ENCODE measurements at places on chromosomes 3 and 15. TPM values are rescaled to one million over a fixed set of nuclear protein-coding genes. Genes with fewer than 3 reads are reported as not detected.
A peak's percentile ranks its signal among the peaks of the same experiment; 100 is the strongest.

- DNase-seq, result no peak
- no peaks in the 10 kb centered on the region for H3K36me3 ChIP-seq
Measured at GRCh38 chr15:62569460-62570404, 404.6 kb upstream of the C2CD4B start.

GRCh38 chr3:156109989-156110388, 10.4 kb upstream of the KCNAB1 start:
- no peak overlapping the region for H3K4me3 ChIP-seq
- H3K27me3 ChIP-seq, result no peaks in the 10 kb centered on the region
- H3K27ac ChIP-seq, result no peak overlapping the region
- no peaks in the 10 kb centered on the region for H3K36me3 ChIP-seq

RHOV gene
- 0.31 TPM for polyA plus RNA-seq

DNA sequence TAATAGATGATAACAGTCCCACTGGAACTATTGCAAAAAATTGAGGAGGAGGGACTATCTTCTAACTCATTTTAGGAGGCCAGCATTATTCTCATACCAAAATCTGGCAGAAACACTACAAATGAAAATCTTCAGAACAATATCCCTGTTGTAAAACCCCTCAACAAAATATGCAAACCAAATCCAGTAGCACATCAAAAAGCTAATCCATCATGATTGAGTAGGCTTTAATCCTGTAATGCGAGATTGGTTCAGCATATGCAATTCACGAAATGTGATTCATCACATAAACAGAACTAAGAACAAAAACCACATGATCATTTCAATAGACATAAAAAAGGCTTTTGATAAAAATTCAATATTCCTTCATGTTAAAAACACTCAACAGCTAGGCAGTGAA, 23.9 kb upstream of the PLSCR2 start:
- no peak overlapping the region for H3K4me3 ChIP-seq
- no peaks in the 10 kb centered on the region for H3K36me3 ChIP-seq
- no peak for DNase-seq
- no peaks in the 10 kb centered on the region for H3K4me1 ChIP-seq
- no peak overlapping the region for H3K27ac ChIP-seq

SAMMSON gene
- polyA plus RNA-seq, result not detected

- no peaks in the 10 kb centered on the region for H3K4me1 ChIP-seq
- H3K27ac ChIP-seq, result no peak overlapping the region
- no peak overlapping the region for H3K4me3 ChIP-seq
- no peaks in the 10 kb centered on the region for H3K27me3 ChIP-seq
Measured at GRCh38 chr3:83438188-83438587, 1520.6 kb upstream of the CADM2 start.

- DNase-seq, result no peak
- H3K36me3 ChIP-seq, result no peaks in the 10 kb centered on the region
- no peak overlapping the region for H3K4me3 ChIP-seq
Measured at GRCh38 chr15:65732698-65733097, 59.4 kb downstream of the DENND4A start.

GRCh38 chr3:46677411-46677726, 16.1 kb downstream of the ALS2CL start:
- H3K27me3 ChIP-seq, result no peaks in the 10 kb centered on the region
- peaks cover 77% of the 10 kb centered on the region for H3K36me3 ChIP-seq
- H3K4me3 ChIP-seq, result no peak overlapping the region

- H3K36me3 ChIP-seq, result no peaks in the 10 kb centered on the region
- H3K4me1 ChIP-seq, result no peaks in the 10 kb centered on the region
- H3K27me3 ChIP-seq, result no peaks in the 10 kb centered on the region
- no peak overlapping the region for H3K27ac ChIP-seq
- no peak overlapping the region for H3K4me3 ChIP-seq
Measured at GRCh38 chr3:159593927-159594605, 394.6 kb upstream of the IL12A start.

DNA sequence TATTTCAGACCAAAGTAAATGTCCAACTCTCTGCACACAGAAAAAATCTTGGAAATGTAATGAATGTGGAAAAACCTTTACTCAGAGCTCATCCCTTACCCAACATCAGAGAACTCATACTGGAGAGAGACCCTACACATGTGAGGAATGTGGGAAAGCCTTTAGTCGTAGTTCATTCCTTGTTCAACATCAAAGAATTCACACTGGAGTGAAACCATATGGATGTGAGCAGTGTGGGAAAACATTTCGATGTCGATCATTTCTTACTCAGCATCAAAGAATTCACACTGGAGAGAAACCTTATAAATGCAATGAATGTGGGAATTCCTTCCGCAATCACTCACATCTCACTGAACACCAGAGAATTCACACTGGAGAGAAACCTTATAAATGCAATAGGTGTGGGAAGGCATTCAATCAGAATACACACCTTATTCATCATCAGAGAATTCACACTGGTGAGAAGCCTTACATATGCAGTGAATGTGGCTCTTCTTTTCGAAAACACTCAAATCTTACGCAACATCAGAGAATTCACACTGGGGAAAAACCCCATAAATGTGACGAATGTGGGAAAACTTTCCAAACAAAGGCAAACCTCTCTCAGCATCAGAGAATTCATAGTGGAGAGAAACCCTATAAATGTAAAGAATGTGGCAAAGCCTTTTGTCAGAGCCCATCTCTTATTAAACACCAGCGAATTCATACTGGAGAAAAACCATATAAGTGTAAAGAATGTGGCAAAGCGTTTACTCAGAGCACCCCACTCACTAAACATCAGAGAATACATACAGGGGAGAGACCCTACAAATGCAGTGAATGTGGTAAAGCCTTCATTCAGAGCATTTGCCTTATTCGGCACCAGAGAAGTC, 8.0 kb upstream of the ZNF501 start:
- no peaks in the 10 kb centered on the region for H3K27me3 ChIP-seq
- no peak overlapping the region for H3K27ac ChIP-seq
- DNase-seq, result no peak
- peaks cover 56% of the 10 kb centered on the region for H3K36me3 ChIP-seq

SPATA12 gene
- polyA plus RNA-seq, result not detected

DNA sequence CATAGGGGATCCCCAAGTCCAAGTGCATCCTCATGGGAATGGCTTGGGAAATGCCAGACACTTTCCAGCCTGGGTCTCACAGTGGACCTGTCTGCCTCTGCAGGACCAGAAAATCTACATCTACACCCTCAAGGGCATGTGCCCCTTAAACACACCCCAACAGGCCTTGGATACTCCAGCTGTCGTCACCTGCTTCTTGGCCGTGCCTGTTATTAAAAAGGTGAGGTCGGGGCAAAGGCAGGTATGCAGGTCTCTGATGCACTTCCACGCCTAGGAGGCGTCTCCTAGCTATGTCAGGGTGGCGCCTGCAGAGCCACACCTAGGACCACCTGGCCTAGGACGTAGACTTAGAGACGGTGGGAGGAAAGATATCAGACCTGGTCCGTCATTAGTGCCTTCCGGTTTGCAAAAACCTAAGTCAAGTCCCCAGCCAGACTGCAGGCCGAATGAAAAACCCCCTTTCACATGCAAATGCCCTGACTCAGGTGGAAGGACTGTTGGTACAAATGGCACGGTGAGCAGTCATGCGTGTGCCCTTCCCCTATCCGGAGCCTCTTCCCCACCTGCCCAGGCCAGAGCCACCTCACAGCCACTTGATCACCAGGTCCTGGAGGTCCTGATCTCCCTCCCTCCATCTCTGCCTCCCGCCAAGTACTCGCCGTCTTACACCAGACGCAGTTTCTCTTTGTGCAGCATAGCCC, 143.5 kb downstream of the LRRK1 start:
- no peak overlapping the region for H3K27ac ChIP-seq
- H3K36me3 ChIP-seq, result no peaks in the 10 kb centered on the region
- peaks cover 5% of the 10 kb centered on the region for H3K4me1 ChIP-seq
- DNase-seq, result no peak
- H3K4me3 ChIP-seq, result no peak overlapping the region

GRCh38 chr15:51736069-51736468, 1.4 kb downstream of the LYSMD2 start:
- peaks cover 10% of the 10 kb centered on the region for H3K4me1 ChIP-seq
- DNase-seq, result no peak
- no peaks in the 10 kb centered on the region for H3K36me3 ChIP-seq

MYZAP gene
- 62.8 TPM for polyA plus RNA-seq

GPR27 gene
- 2.5 TPM for polyA plus RNA-seq

MKRN3 gene
- 0.26 TPM for polyA plus RNA-seq

IL5RA gene
- polyA plus RNA-seq, result 5.2 TPM

DNA sequence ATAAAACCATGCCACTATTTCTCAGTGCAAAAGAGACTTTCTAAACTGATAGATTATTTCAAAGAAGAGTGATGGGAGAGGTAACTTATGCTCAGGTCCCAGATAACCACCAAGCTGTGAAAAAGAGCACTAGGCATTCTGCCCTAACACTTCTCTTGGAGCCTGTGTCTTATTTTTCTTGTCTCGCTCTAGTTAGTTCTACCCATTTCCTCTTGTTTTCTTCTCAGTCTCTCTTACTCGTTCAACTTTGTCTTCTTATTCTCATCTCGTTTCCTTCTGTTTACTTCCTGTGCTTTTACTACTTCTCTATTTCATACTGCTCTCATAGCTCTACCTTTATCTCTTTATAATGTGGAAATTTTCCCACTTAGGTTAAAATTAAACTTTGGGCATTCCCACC, 91.8 kb upstream of the CGNL1 start:
- H3K4me3 ChIP-seq, result no peak overlapping the region
- peak overlapping the region; percentile 21 for H3K27ac ChIP-seq
- DNase-seq, result no peak

CACNA2D2 gene
- 30.0 TPM for polyA plus RNA-seq

DNA sequence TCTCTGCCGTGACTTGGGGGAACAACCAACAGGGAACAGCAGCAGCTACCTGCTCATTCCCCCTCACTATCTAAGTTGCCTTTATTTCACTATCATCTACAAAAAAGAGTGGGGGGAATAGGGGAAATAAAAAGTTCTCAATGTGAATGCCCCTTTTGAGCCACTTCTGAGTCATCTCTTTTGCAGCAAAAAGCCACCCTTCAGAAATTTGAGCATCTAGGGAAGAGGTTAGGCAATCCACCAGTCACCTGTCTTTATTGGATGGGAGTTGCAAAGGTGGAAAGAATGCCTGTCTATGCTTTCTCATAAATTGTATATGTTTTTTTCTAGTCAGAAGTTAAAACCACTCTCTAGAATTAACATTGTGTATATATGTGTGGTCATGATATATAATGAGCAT, 41.1 kb downstream of the GPD1L start:
- peaks cover 34% of the 10 kb centered on the region for H3K4me1 ChIP-seq
- no peak for DNase-seq
- no peaks in the 10 kb centered on the region for H3K27me3 ChIP-seq
- no peak overlapping the region for H3K4me3 ChIP-seq

DNA sequence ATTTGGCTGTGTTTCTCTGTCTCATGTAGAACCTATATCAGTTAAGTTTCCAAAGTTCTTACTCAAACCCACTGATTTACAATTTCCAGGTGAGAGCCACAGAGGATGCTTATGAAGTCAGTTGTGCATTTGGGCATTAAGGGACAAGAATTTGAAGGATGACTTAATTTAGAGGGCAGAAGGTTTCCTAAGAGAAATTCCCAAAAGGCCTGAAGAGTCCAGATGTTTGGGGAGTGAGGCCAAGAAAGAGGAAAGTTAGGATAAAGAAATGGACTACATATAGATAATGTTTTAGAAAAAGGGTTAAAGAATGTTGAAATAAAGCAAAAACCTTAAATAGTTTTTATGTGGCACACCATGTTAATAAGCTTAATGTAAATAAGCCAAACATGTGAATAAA, 338.7 kb upstream of the GRM7 start:
- no peaks in the 10 kb centered on the region for H3K4me1 ChIP-seq
- H3K27me3 ChIP-seq, result no peaks in the 10 kb centered on the region
- no peak for DNase-seq
- no peak overlapping the region for H3K4me3 ChIP-seq
- H3K36me3 ChIP-seq, result no peaks in the 10 kb centered on the region
- no peak overlapping the region for H3K27ac ChIP-seq

DNA sequence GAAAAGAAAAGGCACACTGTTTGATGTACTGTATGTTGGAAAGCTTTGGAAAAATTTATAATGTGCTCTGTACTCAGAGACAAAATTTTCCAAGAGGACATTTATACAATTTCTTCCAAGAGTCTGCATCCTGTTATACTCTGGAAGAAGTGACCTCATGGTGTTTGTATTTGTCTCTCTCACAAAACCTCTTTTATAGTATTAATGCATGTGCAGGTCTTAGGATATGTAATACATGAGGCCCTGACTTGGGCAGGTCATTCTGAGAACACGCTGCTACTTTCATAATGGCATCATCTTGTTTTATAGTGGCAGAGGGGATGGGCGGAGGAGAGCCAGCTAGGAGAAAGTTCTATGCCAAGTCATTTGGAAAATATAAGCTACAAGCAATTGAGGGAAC, 72.0 kb upstream of the P3H2 start:
- H3K4me1 ChIP-seq, result no peaks in the 10 kb centered on the region
- no peak overlapping the region for H3K4me3 ChIP-seq
- no peak overlapping the region for H3K27ac ChIP-seq
- H3K27me3 ChIP-seq, result no peaks in the 10 kb centered on the region
- no peak for DNase-seq
- no peaks in the 10 kb centered on the region for H3K36me3 ChIP-seq

GRCh38 chr15:79380755-79381497, 51.2 kb upstream of the MINAR1 start:
- H3K4me3 ChIP-seq, result no peak overlapping the region
- no peaks in the 10 kb centered on the region for H3K27me3 ChIP-seq
- no peak for DNase-seq
- H3K36me3 ChIP-seq, result no peaks in the 10 kb centered on the region
- no peak overlapping the region for H3K27ac ChIP-seq
- H3K4me1 ChIP-seq, result no peaks in the 10 kb centered on the region

SCN5A gene
- 0.97 TPM for polyA plus RNA-seq

- peak overlapping the region; percentile 14 for H3K27ac ChIP-seq
- H3K27me3 ChIP-seq, result no peaks in the 10 kb centered on the region
- no peaks in the 10 kb centered on the region for H3K36me3 ChIP-seq
- H3K4me1 ChIP-seq, result peaks cover 20% of the 10 kb centered on the region
- no peak overlapping the region for H3K4me3 ChIP-seq
Measured at GRCh38 chr3:138862531-138862923, 27.8 kb upstream of the PIK3CB start.

GRCh38 chr3:130854208-130854864, 39.5 kb upstream of the ATP2C1 start:
- no peaks in the 10 kb centered on the region for H3K36me3 ChIP-seq
- H3K27me3 ChIP-seq, result no peaks in the 10 kb centered on the region
- no peak overlapping the region for H3K4me3 ChIP-seq
- no peak for DNase-seq

SH3BP5 gene
- polyA plus RNA-seq, result 65.1 TPM

RARRES1 gene
- polyA plus RNA-seq, result 95.7 TPM

DNA sequence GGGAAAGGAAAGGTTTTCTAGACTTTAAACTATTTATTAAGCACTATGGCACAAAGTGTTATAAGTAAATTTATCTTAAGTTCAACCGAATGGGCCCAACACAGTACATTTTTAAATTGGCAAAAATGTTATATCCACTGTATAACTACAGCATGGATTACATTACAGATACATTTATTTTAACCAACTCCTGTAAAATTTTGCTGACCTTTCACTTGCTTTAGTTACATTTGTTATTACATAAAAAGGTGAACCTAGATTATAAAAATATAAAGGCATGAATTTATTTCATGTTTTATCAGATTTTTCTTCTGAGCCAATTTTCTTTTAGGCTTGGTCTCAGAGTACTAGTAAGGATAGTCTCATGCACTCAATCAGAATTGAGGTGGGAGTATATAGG, 221.9 kb upstream of the GBE1 start:
- no peak overlapping the region for H3K4me3 ChIP-seq
- no peak overlapping the region for H3K27ac ChIP-seq
- H3K27me3 ChIP-seq, result no peaks in the 10 kb centered on the region

KBTBD13 gene
- 0.61 TPM for polyA plus RNA-seq

Data from left lung (tissue), 14 donors.